ENCODE measurements at places on chromosomes 4 and X.

DNA sequence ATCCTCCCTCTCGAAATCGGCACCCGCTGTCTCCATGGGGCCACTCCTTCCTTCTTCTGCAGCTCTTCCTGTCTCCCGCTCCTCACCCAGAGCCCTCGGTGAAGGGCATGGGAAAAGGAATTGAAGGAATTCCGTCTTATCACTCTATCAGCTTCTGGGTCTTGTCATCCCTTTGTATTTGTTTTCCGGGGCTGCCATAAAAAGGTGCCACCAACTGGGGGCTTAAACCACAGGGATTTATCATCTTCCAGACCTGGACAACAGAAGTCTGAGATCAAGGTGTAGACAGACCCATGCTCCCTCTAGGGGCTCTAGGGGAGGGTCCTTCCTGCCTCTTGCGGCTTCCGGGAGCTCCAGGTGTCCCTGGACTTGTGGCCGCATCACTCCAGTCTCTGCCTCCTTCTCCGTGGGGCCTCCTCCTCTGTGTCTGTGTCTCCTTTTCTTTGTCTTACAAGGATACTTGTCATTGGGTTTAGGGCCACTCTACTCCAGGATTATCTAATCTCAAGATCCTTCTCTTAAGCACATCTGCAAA lies 24.0 kb downstream of the CD99 start:
- DNase-seq = no peak

- DNase-seq = no peak
These were observed 6.2 kb downstream of the TXK start for GRCh38 chr4:48127682-48128404.

- DNase-seq = no peak
These were observed 229.2 kb downstream of the RBMX2 start for GRCh38 chrX:130631011-130631410.

DNA sequence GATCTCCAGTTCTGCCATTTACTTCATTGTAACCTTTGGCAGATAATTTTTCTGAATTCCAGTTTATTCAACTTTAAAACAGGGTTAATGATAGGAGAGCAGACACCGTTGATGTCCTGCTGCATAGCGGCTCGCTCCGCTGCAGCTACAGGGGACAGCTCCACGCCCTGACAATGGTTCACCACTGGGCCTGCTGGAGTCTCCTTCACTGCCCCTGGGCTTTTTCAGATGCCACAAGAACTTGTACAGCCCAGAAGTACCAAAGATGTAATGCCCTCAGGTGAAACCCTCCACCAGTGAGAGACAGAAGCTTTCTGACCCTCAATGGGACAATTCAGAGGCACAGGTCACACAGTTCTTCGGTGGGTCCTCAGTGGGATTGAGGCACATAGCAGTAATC lies 22.7 kb upstream of the SEPTIN11 start:
- no peak for DNase-seq

DNA sequence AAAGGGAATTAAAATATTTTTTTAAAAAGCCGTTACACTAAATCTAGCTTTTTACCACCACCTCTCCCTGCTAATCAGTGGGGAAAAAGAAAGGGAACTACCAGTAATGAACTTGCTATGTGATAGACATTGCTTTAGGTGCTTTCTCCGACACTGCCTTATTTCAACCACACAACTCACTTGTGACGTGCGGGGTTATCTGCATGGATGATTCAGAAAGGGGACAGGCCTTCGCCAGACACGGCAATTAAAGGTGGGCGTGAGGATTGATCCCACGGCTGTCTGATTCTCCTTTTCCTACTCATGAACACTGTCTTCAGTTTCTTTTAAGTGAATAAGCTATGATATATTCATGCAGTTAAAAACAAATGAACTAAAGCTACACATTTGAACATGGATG lies 882 bp upstream of the CXCR3 start:
- no peak for DNase-seq

DNA sequence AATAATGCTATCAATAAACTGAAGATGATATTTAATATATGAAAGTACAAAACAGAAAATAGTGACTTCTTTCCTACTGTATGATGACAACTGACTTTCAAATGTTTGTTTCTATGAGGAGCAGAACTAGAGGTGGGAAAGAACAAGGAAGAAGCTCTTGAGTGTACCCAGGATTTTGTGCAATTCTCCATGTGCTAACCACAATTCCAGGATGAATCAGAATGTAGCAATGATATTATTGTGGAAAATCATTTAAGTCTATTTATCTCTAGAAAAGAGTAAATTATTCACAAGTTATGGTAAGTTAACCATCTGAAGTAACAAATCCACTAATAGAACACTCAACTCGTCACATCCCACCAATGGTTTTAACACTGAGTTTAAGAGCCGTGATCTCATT lies 324.1 kb upstream of the EMCN start:
- DNase-seq = no peak

DNA sequence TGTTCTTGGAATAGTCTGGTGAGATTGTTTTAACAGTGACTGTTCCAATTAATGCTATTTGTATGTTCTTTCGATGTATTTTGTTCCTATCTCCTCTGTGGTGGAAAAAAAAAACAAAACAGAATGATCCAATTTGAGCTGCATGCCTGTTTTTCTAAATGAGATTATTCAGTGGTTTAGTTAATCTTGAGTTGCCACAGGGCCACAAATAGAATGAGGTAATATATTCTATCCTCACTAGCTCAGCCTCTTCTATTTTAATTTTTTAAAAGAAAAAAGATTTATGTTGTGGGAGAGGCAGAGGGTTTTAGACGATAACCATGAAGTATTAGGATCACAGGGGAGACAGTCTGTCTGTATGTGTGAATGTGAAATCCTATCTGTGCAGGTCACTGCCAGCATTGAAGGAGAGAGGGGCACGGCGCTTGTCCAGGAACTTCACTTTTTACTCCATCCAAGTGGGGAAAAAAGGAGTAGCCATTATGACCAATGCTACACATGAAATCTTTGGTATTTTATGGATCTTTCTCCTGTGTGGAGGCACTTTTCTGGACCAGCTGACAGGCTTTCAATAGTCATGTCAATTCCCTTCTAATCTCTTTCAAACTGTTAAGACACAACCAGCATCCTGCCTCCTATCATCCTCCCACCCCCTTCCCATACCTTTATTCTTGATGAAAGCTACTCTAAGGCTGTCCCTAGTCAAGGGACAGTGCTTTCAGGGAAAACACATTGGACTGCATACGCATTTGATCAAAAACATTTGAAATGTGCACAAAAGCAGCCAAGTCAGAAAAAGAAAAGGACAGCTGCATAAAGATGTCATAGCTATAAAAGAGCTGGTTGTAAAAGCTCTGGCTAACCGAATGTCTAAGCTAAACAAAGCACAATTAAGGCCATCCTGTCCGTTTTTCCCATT lies 1063.8 kb upstream of the INTU start:
- DNase-seq = no peak
